T-helper 2 cell (primary cell): ENCODE measurements at places on chromosomes 12 and 14.
A peak's percentile ranks its signal among the peaks of the same experiment; 100 is the strongest.

GRCh38 chr12:27085654-27086053, 3.3 kb upstream of the C12orf71 start:
- DNase-seq, result no peak

DNA sequence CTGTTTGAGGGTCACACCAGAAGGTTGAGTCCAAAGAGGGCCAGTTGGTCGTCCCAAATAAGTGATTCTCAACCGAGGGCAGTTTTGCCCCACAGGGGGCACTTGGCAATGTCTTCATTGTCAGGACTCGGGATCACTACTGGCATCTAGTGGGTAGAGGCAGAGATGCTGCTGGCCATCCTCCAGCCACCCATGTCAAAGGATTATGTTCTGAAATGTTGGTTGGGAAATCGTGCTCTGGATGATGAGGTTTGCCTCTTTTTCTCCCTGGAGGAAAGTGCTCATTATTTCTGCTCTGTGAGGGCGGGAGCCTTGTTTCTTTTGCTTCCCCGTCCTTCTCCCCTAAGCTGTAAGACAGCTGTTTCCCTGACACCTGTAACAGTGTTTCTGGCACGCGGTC, 3.6 kb downstream of the ZNF839 start:
- no peak for DNase-seq

DNA sequence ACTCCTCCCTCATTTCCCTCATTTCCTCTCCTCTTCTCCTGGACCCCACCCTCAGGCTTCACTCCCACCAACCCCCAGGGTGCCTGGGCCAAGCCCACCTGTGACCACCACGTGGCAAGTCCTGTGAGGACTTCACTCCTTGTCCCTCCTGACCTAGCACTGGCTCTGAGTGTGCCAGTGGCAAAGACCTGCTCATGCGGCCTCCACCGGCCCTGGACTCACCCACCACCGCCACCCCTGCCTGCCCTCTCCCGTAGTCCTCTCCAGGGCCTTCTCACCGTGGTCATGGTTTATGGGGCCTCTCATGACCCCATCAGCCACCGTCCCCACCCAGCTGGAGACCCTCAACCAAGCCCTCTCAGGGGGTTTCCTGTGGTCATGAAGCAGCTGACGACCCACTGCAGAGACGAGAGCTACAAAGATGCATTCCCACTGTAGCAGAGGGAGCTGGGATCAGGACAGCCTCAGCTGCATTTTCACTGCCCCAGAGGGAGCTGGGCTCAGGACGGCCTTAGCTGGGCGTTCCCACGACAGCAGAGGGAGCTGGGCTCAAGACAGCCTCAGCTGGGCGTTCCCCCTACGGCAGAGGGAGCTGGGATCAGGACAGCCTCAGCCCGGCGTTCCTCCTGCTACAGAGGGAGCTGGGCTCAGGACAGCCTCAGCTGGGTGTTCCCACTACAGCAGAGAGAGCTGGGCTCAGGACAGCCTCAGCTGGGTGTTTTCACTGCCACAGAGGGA, 3.2 kb upstream of the C14orf180 start:
- DNase-seq, result no peak

- no peak for DNase-seq
Observed at GRCh38 chr12:111488271-111488670, 82.5 kb downstream of the SH2B3 start.

GRCh38 chr12:104167519-104168458, 29.8 kb upstream of the NFYB start:
- DNase-seq, result no peak

DNA sequence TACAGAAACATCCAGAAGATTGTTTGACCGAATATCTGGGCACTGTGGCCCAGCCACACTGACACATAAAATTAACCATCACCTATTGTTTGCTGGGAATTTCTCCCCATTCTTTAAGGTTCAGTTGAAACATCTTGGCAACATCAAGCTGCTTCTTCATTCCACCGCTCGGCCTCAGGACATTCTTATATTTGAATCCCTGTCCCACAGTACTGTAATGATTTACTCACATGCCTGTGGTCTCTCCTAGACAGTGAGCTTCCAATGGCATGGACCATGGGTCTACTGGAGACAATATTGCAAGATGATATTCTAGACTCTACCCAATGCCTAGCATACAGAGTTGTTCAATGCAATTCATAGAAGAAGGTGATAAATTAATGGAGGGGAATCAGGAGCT, 56.1 kb downstream of the EMP1 start:
- DNase-seq, result no peak

- DNase-seq, result no peak
Observed at GRCh38 chr12:65715961-65716360, 108.3 kb upstream of the HMGA2 start.

DNA sequence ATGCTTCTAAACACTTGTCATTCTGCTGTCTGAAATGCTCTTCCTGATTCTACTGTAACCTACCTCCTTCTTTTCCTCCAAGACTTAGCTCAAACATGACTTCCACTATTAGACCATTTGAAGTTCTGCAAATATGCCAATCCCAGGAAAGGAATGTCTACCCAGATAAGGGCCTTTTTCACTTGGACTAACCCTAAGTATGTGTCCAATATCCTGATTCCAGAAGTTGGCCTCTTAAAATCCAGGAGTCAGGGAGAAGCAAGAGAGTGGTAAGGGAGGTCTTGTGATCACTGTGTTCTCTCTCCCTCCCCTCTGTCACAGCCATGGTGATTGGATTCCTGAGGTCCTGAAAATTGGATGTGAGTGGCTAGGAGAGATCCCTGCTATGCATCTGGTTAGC, 30.2 kb downstream of the ADCY6 start:
- no peak for DNase-seq

GRCh38 chr12:32025906-32026305, 66.7 kb downstream of the RESF1 start:
- peak; percentile 36 for DNase-seq

DNA sequence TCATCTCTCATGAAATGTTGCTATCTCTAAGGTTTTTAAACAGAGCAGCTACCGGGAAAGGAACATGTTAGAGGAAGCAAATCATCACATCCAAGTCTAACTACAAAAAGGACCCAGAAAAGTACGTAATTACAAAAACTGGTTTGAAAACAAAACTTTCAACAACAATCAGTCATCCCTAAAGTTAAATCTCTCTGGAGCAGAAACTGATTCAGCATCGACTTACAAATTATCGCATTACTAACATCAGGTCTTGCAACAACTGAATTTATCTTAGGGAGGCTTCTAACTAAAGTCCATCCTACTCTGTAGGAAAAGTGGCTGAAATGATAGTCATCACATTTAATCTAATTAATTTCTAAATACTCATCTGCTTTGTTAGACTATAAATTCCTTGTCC, 137.0 kb downstream of the MED13L start:
- no peak for DNase-seq

- DNase-seq, result no peak
Observed at GRCh38 chr14:22769369-22769768, 2.9 kb downstream of the OXA1L start.

DNA sequence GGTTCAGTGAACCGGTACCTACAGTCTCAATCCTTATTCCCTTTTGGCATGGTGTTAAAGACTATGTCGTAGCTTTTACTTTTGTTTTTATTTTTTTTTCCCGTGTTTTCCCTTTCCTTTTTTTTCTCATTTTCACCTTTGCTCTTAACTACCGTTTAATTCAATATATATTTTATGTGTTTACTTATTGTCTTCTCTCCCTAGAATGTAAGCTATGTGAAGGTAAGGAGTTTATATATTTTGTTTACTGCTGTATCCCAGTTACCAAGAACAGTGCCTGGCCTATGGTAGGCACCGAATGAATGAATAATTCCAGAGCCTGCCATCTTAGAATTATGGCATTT, 261 bp upstream of the MLH3 start:
- no peak for DNase-seq

DNA sequence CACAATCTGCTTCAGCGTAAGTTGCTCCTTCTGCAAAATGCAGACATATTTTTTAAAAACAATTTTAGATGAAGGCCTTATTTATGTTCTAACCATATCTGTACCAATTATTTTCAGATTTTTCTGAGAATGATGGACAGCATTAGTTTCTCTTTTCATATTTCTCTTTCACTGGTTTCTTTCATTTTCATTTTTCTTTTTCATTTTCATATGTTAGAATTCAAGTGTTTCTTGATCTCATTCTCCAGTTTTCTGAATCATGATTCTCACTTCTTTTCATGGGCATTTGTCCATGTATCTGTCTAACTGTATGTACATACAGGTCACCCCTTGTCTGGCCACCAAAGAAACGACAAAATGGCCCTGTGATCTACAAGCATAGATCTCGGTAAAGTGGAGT, 346.6 kb downstream of the NAV3 start:
- no peak for DNase-seq

- no peak for DNase-seq
Observed at GRCh38 chr14:56198438-56198837, 80.2 kb downstream of the PELI2 start.

DNA sequence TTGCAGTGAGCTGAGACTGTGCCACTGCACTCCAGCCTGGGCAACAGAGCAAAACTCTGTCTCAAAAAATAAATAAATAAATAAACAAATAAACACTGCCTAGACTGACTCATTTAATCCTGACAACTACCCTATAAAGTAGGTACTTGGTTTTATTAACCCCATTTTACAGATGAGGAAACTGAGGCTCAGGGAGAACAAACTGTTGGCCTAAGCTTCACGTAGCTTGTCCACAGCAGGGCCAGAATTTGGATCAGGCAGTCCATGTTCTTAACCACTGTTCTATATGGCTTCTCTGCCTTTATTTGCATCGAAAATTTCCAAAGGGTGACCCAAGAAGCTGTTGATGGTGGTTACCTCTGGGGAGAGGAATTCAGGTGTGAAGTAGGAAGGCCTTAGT, 5.7 kb upstream of the POP5 start:
- DNase-seq, result no peak

GRCh38 chr14:69398818-69399210, 322 bp downstream of the SLC39A9 start:
- no peak for DNase-seq

DNA sequence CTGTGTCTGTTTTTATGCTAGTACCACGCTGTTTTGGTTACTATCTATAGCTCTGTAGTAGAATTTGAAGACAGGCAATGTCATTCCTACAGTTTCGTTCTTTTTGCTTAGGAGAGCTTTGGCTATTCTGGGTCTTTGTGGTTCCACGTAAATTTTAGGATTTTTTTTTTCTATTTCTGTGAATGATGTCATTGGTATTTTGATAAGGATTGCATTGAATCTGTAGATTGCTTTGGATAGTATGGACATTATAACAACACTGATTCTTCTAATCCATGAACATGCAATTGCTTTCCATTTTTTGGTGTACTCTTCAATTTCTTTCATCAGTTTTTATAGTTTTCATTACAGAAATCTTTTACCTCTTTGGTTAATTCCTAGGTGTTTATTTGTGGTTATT, 345.2 kb downstream of the TMEM121 start:
- DNase-seq, result no peak

GRCh38 chr12:111447571-111448265, 42.0 kb downstream of the SH2B3 start:
- no peak for DNase-seq
